ENCODE measurements at places on chromosomes 7 and 10.

GRCh38 chr10:133442191-133442966, 11.4 kb upstream of the SCART1 start:
- no peak for DNase-seq

DNA sequence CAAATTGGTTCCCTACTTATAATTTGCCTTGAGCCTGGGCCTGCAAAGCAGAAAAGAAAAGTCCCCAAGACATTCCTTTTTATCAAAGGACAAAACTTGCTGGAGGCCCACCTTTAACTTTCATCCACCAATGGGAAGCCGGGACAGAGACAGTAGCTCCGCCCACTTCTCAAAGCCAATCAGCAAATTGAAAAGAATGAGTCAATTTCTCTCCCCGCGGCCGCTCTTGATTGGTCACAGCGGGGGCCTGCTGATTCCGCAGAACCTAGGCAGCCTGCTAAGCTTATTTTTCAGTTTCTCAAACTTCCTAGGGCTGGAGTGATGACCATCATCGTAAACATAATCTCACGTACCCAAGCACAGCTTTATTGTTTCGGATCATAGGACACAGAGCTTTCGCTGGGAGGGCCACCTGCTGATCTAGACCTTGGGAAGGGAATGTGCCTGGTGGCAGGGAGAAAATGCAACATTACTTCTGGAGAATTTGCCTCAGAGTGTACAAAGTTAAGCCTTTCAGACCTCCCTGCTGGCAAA, at the start of gene SLC13A4:
Gene SLC13A4, minus strand, starts transcription at position 51 of the 534 bp plus-strand sequence. CDS start 690 bp downstream, outside the sequence.
- DNase-seq, result no peak

- no peak for DNase-seq
These were observed 40.2 kb downstream of the ZNF783 start for GRCh38 chr7:149302222-149302621.

- no peak for DNase-seq
These were observed 579.9 kb downstream of the AUTS2 start for GRCh38 chr7:70178211-70178610.

DNA sequence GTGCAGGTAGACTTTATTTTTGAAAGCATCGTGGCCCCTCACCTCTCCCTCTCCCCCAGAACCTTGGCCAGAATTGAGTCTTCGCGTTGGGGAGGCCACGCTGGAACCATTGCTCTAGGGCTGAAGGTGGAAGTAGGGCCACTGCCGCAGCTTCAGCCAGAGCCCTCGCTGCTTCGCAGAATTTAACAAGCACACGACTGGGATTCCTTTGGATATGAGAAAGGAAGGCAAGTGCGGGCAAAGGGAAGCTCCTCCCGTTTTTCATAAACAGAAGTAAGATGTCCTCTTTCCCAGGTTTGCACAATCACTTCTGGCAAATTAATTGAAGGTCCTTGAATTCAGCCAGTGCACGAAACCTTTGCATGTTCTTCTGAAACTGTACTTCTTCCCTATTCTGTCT, 168.1 kb downstream of the CCDC3 start:
- no peak for DNase-seq

DNA sequence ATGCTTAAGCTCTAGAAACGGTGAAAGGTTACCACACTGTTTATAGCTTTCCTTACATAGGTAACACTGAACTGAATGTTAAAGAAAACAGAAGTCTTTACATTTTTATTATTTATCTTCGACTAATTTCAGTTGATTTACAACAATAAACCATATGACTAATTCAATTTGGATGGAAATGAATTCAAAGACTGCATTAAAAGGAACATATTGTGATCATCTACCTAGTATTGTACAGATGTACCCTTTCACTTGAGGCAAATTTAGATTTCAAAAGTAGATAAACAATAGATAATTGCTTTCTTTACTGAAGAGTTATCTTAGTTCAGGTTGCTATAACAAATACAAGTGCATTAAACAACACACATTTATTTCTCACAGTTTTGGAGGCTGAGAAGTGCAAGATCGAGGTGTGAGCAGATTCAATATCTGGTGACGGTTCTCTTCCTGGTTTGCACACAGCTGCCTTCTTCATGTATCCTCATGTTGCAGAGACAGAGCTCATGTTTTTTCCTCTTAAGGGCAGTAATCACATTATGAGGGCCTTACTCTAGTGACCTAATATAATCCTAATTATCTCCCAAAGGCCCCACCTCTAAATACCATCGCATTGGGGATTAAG, 15.0 kb upstream of the ARMC3 start:
- no peak for DNase-seq

- no peak for DNase-seq
These were observed 10.0 kb upstream of the SPOCK2 start for GRCh38 chr10:72098301-72098835.

- no peak for DNase-seq
These were observed 5.2 kb upstream of the CUBN start for GRCh38 chr10:17134737-17135260.

GRCh38 chr10:42783181-42783549, 570 bp downstream of the BMS1 start:
- no peak for DNase-seq

- peak; percentile 26 for DNase-seq
These were observed 86.2 kb upstream of the DYNC1I1 start for GRCh38 chr7:95686109-95686508.

DNA sequence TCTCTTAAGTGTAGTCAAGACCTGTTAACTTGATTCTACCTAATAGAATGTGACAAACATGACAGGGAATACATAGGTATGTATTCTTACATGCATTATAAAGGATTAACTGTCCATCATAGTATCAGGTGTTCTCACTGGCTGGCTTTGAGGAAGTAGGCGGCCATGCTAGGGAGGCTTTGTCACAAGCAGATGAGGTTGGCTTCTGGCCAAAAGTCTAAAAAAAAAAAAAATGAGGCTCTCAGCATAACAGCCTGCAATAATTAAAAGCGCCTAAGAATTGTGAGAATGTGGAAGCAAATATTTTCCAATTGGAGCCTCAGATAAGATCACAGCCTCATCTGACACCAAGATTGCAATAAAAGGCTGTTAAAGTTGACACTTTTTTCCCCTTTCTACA, 1256.8 kb upstream of the SORCS1 start:
- no peak for DNase-seq

- DNase-seq, result no peak
These were observed 57.8 kb downstream of the LGI1 start for GRCh38 chr10:93815304-93816096.

- no peak for DNase-seq
These were observed 257.2 kb downstream of the MAD1L1 start for GRCh38 chr7:1975581-1975980.

DNA sequence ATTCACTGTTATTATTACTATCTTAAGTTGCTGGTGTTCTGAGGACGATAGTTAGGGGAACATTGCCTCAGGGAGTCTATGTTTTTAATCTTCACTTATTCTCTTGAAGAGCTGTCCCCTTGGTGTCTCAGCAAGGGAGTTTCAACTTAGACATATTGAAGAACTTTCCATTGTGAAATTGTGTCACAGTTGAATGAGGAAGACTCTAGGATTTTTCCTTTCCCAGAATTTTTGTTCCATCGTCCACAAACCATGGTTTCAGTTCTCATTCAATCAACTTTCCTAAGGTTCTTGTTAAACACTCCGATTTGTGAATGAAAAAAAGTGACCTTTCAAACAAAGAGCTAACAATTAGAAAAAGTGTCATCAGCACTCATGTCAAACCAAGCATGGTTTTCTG, 128.3 kb downstream of the GATA3 start:
- no peak for DNase-seq

DNA sequence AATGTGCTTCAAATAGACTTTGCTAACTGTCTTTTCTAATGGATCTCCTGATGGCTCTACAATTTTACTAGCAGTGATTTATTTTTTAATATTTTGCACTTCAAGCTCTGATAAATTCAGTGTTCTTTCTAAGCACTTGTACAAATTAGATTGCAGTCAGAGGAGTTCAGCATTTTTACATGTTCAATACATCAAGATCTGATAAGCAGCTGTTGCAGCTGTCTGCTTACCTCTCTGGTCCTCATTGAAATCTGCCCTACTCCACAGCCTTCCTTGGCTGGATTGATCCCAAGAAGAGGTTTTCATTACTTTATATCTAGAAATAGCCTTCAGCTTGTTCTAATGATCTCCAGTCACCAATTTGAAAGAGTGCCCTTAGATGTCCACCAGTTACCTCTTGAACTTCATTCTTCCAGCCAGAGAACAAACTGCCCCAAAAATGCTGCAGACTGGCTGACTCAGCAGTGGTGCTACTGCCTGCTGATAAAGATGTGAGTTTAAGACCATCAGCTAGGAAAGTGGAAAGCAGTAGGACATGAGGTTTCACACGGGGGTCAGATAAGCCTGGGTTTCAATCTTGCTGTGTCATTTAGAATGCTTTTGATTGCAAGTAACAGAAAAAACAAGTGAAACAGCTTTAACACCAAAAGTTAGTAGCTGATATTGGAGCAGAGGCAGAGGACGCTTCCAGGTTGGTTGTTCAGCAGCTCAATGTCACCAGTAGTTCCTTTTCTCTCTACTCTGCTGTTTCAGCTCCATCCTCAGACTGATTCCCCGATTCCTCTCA, 350.9 kb upstream of the NPVF start:
- DNase-seq, result no peak

GRCh38 chr7:12695965-12696364, 8.5 kb downstream of the ARL4A start:
- DNase-seq, result no peak

- DNase-seq, result no peak
These were observed 24.5 kb downstream of the ADRB1 start for GRCh38 chr10:114068054-114068707.

GRCh38 chr10:77553311-77553710, 84.3 kb downstream of the KCNMA1 start:
- DNase-seq, result no peak

GRCh38 chr7:40986351-40986873, 716.5 kb downstream of the INHBA start:
- DNase-seq, result no peak

GRCh38 chr10:110355922-110356627, 51.4 kb upstream of the SMNDC1 start:
- DNase-seq, result no peak

- DNase-seq, result peak; percentile 38
These were observed 301.2 kb downstream of the FGFR2 start for GRCh38 chr10:121296881-121297585.

DNA sequence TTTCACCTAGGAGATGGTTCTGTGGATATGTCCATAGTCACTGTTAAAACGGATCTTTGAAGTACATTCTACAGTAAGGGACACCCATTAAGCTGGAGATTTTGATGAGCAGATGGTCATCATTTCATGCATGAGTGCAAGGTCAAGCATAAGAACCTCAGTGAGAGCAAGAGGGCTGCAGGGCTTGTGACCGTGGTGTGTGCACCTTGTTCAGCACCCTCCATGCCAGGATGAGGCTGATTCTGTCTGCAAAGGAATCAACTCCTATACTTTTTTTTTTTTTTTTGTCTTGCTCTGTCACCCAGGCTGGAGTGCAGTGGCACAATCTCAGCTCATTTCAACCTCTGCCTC, 17.6 kb downstream of the PDSS1 start:
- no peak for DNase-seq

- no peak for DNase-seq
These were observed 139.9 kb downstream of the ARL4A start for GRCh38 chr7:12827219-12827821.

GRCh38 chr7:1667566-1668395, 2.3 kb upstream of the ELFN1 start:
- DNase-seq, result no peak

DNA sequence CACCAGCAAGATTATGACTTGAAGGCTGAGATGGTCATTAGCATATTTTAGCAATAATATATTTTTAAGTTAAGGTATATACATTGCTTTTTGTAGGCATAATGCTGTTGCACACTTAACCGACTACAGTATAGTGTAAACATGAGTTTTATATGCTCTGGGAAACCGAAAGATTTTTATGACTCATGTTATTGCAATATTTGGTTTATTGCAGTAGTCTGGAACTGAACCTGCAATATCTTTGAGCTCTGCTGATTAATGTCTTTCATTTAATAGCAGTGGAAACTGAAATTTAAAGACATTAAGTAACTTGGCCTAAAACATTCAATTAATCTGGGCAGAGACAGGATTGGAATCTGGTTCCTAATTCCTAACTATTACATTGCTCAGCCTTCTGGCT, 266.7 kb upstream of the PLXDC2 start:
- no peak for DNase-seq

DNA sequence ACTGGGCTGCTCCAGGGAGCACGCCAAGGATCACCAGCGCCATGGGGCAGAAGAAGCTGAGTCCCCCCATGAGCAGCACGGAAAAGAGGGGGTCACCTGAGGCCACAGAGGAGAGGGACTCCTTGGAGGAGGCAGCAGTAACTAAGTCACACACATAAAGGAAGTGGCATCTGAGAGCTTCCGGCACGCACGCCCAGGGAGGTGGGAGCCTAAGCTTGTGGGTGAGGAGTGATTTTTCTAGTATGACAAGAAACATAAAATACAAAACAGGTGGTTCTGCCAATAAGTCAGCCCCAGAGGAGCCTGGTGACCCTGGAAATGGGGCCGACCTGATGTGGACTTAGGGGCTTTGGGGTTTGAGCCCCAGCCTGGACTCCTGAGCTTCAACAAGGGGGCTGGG, 60.8 kb downstream of the CARD11 start:
- no peak for DNase-seq

- no peak for DNase-seq
These were observed 62.1 kb upstream of the LYZL2 start for GRCh38 chr10:30691639-30692015.

GRCh38 chr7:3730276-3730675, 429.2 kb downstream of the SDK1 start:
- DNase-seq, result peak; percentile 72

DNA sequence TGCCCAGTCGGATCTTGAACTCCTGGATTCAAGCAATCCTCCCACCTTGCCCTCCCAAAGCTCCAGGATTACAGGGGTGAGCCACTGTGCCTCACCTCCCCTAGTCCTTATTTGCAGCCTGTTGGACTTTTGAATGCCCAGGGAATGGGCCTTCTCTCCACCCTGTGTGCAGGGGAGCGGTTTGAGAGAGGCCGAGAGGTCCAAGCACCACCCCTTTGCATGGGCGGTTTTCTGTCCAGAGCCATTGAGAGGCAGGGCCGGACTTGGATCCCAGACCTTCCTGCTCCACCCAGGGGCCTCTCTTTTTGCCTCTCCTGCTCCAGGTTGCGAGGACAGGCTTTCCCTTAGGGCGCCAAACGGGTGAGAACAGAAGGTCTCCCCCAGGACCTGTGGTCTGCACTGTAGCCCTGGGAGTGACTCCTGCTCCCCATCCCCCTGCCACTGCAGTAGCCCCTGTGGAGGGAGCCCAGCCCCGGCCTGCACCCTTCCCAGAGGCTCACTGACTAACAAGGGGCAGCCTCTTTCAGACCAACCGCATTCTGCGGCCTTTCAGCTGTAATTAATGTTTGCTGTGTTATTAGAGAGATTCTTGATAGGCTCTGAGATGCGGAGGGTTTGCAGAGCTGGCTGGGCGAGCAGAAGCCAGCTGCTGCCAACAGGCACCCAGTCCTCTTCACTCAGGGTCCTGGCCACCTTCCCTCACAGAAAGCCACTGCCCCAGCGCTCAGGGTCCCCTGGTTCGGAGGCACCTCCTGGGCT, 57.9 kb downstream of the ELFN1 start:
- no peak for DNase-seq

GRCh38 chr7:137731436-137731835, 115.3 kb downstream of the DGKI start:
- DNase-seq, result no peak
